HEK293T (cell line): ENCODE measurements at places on chromosomes 2 and 18.

DNA sequence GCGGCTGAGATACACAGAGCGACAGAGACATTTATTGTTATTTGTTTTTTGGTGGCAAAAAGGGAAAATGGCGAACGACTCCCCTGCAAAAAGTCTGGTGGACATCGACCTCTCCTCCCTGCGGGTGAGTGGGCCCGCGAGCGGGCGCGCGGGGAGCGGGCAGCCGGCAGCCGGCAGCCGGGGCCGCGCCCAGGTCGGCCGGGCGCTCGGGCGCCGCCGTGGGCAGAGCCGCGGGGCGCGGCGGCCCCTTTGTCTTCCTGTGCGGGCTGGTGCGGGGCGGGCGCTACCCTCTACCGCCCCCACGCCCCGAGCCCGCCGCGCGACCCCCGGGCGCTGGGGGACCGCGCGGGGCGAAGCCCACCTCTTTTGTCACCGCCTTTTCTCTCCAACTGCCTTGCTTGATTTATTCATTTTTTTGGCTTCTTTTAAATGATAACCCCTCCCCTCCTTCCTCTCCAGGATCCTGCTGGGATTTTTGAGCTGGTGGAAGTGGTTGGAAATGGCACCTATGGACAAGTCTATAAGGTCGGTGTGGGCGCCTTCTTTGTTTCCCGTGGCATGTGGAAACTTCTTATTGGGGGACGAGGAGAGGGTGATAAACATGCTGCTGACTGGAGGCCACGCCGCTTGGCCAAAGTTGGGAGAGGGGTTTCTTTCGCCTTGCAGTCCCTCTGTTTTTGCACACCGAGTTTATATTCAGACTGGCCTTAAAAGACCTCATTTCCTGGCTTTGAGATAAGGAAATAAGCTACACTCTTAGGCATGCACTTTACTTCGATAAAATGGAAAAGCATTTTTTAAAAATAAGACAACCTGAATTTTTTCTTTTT is 722 bp downstream of the MAP4K4 start:
- DNase-seq = peak; percentile 30

DNA sequence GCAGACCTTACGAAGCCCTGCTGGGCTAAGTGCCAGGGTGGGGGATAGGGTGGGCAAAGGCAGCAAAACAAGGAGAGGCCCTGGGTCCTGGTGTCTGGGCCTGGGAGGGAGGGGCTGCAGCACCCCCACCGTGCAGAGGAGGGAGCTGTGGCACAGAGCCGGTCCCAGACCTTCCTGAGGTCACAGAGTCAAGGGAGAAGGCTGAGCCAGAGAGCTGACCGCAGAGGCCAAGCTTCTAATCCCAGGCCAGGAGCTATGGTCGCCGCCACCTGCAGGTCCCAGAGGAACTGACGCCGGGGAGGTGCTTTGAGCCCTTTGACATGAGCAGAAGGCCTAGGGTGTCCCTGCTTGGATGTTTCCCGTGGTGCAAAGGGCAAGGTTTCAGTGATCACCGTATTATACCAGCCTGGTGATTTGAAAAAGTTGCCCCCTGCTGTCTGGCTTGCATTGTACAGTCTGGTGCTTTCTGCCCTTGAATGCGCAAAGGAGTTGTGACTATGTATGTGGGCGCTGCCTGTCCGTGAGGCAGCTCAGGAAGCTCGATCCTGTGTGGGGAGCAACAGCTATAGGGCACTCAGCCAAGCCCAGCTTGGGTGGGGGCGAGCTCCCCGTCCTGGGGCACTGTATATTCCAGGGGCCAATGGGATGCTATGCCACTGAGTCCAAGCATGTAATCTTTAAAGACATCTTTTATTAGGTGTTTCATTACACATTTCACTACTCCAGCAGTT is 44.3 kb downstream of the EDAR start:
- DNase-seq = no peak

DNA sequence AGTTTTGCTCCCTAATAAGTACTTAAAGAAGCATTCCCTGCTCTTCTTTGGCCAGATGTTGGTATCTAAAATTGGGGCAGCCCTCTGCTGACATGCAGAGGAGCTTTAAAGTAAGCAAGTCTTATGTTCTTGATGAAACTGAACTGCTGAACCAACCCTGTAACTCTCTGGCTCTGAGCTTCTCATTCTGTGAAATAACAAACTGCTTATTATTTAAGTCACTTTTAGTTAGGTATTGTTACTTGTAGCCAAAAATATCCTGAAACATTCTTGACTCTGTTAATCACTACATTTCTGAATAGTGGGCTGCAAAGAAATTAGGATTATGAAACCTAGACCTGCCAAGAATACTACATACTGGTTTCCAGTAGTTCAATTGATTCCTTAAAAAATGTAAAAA is 15.5 kb downstream of the PPP3R1 start:
- DNase-seq = no peak

GRCh38 chr2:8191427-8191826 is 490.4 kb upstream of the ID2 start:
- no peak for DNase-seq

DNA sequence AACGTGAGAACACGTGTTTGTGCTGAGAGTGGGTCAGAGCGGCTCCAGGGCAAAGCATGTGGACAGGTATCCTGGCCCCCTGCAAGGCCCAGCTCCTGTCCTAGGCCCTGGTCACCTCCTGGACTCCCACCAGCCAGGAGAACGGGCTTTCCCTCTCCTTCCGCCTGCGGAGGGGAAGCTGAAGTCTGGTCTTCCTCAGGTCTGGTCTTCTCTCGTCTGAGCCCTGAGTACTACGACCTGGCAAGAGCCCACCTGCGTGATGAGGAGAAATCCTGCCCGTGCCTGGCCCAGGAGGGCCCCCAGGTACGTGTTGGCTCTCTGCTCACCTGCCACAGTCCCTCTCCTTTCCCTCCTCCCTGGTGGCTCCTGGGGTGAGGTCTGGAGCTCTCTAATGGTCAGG is 963 bp downstream of the GNLY start:
- no peak for DNase-seq

DNA sequence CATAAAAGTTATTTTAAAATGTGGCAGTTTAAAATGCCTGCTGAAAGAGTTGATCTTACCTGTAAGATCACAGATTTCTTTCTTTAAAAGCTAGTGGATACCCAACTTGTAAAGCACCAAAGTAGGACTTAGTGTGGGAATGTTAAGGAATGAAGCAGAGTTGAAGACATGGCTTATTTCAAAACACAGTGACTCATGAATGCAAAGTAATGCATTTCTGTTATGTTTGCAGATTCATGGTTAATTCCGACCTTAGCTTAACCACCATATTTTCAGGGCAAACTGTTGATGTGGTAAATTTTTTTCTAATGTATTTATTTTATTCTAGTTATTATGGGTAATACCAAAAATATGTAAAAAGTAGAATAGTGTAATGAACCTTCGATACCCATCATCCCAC is 206.8 kb upstream of the FOSL2 start:
- no peak for DNase-seq

DNA sequence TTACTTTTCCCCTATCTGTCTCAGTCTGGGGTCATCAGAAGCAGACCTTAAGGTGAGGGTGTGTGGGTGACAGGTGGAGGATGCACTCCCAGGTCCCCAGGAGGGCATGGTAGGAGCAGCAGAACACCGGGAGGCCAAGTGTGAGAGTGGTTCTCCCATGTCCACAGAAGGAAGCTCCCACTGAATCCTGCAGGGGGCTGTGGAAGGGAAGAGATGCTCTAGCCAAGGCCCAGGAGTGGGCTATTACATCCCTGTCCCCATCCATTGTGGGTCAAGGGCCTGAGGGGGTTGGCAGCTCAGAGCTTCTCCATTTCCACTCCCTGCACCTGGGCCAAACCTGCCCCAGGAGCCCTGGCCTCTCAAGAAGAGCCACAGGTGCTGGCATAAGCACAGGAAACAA is 86.4 kb upstream of the KCNE4 start:
- no peak for DNase-seq

DNA sequence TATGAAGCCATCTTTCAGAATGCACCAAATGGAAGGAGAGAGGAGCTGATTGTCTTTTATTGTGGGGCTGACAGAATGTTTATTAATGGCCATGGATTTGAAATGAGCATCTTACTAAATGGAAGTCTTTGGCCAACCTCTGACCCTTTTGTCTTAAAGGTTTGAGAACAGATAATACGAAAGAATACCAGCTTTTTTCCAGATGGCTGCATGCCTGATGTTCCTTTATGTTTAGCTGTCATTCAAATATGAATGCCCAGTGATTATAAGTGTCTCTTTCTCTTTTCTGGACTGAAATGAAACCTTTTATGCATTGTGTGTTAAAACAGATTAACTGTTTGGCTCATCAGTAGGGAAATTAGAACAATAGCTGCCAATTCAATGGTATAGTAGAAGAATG is 46.0 kb downstream of the PARD3B start:
- no peak for DNase-seq

- no peak for DNase-seq
Observed at GRCh38 chr18:24465486-24465885, 5.0 kb downstream of the HRH4 start.

- no peak for DNase-seq
Observed at GRCh38 chr2:156309167-156309566, 23.4 kb downstream of the NR4A2 start.

DNA sequence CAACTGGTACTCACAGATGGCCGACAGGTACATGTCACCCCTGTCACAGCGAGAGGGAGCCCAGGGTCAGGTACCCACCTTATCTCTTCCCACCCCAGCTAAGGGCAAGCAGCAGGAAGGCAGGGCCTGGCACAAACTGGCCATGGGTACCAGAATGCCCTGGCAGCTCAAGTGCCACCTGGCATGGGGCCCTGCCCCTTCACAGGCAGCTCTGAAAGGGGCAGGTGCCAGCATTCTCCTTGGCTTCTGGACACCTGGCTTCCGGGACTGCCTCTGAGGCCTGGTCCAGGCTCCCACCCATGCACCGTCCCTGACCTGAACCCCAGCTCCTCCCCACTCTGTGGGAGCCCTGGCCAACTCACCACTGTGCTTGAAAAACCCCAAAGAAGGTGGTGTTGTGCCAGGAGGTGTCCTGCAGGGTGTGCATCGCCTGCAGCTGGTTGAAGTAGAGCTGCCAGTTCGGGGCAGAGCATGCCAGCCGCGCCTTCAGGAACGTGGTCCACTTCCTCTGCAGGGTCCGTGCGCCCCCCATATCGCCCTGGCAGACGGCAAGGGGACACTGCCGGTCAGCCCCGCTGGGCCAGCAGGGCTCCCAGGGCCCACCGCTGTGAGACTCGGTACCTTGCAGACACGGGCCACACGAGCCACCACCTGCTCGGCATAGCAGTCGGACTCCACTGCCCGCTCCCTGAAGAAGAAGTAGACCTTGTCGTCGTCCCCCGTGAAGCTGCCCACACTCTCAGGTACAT is 5.4 kb downstream of the SEMA4C start:
- DNase-seq = no peak

DNA sequence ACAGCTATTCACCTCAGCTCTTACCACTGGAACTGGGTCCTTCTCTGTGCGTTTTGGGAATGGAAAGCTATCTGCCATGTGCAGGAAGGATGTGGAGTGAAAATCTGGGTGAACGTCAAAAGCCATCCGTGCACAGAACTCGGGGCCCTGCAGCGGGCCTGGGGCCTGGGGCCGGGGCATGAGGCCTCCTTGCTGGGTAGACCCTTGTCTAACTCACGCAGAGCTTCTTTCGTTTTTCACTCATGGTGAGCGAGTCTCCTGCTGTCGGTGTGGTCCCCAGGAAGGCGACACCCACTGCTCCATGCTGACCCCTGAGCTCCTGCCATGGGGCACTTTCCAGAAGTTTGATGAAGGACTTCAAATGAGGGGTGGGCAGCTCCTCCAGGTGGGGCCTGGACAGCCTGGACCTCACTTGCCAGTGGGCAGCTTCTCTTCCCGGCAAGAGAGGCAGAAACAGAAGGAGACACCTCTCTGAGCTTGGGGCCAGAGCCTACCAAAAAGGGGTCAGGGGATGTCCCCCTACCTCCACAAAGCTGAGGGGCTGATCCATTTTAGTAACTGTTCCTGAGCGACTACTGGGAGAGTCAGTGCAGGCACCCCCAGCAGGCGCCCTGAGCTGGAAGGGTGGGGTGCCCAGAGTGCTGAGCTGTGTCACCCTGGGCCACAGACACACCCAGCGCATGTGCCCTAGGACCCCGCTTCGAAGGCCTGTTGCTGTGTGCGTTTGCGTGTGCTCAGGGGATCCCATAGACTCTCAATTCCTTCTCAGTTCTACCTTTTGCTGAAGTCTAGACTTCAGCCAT is 117.7 kb upstream of the HDAC4 start:
- no peak for DNase-seq

DNA sequence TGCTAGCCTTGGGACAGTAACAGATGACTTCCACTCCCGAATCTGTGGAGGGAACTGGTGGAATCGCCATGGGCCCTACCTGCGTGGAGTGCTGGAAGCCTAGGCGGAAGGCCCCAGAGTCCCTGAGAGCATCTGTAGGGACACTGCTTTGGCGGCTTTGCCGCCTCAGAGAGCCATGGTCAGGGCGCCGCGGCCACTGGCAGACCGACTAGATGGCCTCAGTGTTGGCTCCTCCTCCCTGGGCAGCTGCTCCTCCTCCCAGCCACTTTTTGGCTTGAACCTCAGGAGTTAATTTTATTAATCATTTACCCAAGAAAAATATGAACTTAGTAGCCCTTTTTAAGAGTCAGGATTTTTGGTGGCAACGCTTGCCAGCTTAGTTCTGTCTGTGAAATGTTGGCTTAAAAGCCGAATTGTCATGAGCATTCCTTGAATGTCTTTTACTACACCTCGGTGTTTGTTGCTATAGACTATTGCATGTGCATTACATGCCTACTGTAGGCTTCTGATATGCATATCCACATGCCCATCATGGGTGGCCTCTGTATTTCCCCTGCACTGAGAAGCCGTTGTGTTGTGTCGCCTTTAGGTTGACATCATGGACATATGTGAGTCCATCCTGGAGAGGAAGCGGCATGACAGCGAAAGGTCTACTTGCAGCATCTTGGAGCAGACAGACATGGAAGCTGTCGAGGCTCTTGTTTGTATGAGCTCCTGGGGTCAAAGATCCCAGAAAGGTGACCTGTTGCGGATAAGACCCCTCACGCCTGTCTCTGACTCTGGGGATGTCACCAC is 2.4 kb downstream of the KLF11 start:
- no peak for DNase-seq

DNA sequence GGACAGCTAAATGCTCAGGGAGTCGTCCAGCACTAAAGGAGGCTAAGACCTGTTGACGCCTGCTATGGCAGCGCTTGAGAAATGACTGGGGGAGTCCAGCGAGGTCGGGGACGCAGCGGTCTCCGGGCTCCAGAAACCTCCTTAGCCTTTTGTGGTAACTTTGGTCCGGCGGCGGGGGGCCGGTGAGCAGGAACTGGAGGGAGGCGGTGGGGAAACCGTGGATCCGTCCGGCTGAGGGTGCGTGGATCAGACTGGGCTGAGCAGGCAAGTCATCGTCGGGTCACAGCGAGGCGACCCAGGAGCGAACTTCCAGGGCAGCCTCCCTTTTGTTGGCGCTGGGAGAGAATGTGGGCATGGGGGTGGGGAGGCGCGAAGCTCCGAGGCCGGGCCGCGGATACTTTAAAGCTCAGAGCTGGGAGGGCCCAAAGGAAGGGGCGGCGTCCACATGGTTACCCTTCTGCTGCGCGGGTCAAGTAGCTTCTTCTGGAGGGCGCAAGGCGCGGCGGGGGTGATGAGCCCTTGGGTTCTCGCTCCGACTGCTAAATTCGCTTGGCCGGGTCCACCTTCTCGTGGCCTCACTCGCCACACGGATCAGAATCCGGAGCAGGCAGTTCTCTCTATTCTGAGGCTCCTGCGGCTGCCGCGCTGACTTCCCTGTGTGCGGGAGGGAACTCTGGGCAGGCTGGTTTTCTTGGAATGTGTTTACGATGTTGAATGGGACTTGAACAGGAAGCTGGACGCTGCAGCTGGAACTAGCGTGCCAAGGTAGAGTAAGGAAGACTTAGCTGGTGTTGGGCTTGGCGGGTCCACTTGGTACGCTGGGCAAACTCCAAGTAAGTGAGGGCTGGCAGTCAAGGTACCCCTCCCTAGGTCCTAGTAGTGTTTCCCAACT is 920 bp downstream of the GULP1 start:
- DNase-seq = peak; percentile 49
